ENCODE measurements at places on chromosomes 3 and 15. TPM values are rescaled to one million over a fixed set of nuclear protein-coding genes. Genes with fewer than 3 reads are reported as not detected.

DNA sequence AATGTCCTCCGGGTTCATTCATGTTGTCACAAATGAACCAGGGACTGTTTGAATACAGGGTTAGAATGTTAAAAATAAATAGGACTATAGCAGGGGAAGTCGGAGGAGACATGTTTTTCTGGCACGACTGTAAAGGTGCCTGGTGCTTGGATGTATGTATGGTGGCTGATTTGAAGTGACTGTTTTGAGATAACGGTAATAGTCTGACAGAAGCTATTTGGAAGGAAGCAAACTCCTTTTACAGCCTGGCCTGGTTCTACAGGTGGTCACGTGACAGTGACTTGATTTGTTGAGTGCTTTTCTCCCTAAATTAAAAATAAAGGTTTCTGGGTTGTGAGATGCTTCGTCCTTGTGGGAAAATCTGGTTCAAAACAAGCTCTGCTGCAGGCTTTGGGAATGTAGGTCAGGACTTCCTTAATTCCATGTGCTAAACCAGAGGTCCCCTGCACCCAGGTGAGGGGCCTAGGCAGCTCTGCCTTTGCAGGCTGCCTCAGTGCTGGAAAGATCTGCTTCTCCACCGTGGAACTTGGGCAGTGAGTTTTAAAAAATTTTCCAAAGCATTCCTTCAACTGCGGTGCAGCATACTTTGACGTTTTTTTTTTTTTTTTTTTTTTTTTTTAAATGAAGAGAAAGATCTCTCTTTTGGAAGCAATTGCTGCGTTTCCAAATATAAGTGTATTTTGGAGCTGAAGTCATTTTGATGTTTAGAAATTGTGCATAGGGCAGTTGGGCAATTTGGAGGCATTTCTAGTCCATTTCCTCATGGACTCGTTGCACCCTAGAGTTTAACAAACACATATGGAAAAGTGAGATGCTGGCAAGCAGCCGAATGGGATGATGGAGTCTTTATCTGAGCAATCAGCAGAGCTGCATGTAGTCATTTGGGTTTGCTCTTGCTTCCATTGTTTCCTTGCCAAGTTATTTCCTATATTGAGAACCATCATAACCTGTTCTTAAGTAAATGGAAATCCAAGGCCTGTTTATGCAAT is 30.9 kb downstream of the ITPR1 start:
- no peak for DNase-seq

GRCh38 chr3:17738921-17739320 is 3.5 kb downstream of the TBC1D5 start:
- no peak for DNase-seq

GRCh38 chr3:182979674-182980191 is 605 bp downstream of the DCUN1D1 start:
- no peak for DNase-seq

GRCh38 chr3:112405845-112406244 is 72.9 kb downstream of the CD200 start:
- DNase-seq, result no peak

SCAMP5 gene
- total RNA-seq, result 0.40 TPM
